ENCODE measurements at places on chromosomes 2 and 18.

- DNase-seq = no peak
These were observed 460.8 kb upstream of the SALL3 start for GRCh38 chr18:78518805-78519204.

- no peak for DNase-seq
These were observed 3.1 kb upstream of the SDC1 start for GRCh38 chr2:20227894-20228505.

DNA sequence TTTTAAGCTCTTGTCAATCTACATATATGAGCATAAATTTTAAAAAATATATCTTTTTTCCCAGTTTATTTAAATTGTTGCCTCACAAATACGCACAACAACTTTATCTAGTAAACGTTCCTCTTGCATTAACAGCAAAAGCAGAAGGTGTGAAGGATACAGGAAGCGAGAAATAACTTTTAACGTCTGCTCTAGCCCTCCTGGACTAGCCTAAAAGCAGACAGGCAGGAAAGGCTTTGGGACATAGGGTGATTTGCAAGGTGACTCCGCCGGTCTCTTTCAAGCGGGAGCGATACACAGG lies 434 bp upstream of the DUSP19 start:
- no peak for DNase-seq

DNA sequence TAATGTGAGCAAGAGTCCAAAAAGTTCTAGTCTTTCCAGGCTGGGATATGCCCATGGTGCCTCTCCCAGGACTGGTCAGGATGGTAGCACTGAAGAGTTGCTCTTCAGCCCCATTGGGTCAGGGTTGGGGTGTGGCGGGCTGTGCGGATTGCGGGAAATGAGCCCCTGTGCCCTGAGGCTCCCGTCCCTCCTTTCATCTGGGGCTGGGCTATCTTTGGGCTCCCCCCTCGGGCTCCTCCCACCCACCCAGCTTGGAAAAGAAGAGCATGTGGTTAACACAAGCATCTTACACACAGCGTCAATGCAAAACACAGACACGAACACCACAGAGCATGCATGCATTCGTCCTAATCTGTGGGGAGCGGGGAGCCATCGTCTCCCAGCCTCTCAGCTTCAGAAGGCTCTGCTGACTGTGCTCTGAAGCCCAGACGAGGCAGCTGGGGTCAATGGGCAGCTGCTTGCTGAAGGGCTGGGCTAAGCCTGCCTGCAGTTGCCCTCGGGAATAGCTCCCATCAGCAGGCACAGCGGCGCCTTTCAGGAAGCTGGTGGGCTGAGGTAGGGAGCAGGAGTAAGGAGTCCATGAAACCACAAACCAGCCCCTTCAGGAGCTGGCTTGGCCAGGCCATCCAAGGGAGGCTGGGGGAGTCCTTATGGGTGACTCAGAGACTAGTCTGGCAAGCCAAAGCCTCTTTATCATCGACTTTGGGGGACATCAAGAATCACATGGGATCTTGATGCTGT lies 112.9 kb downstream of the CLIP4 start:
- DNase-seq = no peak

DNA sequence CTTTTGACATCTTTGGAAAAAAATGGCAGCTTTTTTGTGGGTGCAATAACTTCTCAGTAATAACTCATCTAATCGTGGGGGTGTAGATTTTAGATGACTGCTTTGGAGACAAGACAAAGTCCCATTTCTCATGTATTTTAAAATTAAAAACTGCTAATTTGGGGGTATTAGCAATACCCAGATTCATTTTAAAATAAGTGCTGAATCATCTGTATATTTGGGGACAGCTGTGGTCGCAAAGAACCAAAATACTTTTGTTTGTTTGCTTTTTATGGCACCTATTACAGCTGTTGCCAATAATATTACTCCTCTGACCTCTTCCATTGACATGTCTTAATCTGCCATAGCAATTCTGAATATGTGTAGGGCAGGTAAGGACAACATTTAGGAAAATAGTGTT lies 45.4 kb downstream of the STAT1 start:
- DNase-seq = no peak

DNA sequence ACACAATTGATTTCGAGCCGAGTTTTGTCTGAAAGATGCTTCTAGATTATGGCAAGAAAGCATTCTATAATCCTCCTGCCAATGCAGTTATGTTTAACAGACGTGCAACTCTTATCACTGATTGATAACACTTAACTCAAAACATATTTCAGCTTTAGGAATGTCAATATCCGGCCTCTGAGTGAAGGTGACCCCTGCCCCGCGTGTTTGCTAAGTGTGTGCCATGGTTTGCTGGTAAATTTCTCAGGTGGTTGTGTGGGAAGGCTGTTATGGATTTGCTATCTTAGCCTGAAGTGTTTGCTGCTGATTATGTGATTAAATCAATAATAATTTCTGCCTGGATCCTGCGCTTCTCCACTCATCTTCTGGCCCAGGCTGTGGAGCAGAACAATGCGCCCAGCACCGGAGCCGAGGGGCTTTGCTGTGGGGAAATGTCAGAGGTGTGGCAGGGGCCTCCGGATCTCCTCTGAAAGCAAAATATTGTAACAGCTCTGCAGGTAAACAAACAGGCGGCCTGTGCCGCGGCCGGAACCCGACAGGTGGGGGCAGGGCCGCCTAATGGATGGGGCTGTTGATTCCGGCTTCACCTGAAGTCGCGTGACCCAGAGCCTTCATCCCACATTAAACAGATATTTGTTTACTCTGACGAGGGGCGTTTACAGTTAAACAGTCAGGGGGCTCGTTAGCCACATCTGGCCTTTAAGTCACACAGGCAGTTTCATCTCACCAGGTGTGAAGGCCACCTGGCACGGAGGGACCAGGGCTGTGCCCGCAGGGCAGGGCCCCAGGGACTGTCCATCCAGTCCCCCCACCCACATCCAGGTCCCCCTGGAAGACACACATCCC lies 210.7 kb upstream of the SALL3 start:
- no peak for DNase-seq

DNA sequence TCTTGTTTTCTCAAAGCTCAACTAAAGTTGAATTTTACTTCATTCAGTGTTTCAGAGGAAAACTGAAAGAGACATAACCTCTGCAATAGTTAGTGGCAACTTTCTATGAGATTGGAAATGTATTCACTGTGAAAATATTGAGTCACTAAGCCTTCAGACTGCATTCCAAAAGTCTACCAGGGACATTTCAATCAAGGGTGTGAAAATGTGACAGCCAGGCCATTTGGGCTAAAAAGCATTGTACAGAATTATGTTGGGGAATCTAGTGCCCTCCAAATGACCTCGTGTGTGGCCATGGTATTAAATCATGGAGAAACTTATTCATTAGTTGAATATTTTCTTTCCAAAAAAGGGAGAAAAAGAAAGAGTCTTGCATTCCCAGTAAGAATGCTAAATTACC lies 251.9 kb downstream of the GRB14 start:
- DNase-seq = no peak

DNA sequence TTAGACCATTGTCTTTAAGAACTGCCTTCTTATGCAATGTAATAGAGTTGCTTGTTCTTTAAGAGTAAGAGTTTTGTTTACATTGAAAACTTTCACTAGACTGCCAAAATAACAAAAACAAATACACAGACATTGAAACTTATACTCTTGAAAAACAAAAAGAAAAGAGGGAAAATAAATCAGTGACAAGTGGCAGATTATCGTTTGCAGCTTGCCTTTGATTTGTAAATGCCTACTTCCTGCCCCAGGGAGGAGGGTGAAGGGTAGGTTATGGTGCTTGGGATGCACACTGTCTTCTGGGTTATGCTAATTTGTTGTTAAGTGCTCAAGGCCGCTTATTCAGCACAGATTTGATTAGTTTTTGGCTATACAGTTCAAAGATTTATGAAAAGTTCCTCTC lies 198.7 kb downstream of the TGIF1 start:
- DNase-seq = no peak

- DNase-seq = no peak
These were observed 97.8 kb downstream of the CSRNP3 start for GRCh38 chr2:165567273-165567672.

DNA sequence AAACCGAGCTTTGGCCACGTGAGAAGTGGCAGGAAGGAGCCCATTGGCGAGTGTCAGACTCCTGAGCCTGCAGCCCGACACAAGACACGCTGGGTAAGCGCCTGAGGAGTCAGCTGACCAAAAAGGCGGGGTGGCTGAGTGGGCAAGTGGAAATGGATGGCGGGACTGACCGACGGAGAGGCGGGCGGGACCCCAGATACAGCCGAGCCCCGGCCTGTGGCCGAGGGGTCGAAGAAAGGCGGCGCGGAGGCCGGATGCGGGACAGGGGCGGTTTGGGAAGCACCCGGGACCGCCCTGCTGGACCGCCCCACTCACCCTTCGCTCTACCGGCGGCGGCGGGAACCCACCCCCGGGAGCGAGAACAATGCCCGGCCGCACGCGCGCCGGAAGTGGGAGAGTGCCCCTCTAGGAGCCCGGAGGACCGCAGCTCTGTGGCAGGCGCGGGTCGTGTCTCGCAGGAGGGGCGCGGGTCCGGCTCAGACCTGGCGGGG lies 22.8 kb downstream of the ZSCAN30 start:
- DNase-seq = no peak

GRCh38 chr2:25867396-25868003 lies 10.8 kb downstream of the ASXL2 start:
- no peak for DNase-seq

DNA sequence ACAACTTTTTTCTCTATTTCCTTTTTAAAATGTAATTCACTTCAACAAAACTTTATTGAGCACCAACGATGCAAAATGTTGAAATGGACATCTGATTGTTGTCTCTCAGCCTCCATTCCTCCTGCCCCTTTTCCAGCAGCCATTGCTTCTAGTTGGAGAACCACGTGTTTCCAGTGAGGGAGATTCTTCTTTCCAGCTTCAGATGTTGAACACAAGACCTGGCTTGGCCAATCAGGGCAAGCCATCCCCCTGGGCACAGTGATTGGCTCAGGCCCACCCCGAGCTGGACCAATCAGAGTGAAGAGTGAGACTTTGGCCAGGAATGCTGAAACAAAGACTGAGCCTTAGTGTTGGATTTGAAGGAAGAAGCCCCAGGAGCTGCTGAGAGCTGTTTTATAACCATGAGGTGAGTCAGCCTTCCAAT lies 59.0 kb downstream of the E2F6 start:
- DNase-seq = no peak

DNA sequence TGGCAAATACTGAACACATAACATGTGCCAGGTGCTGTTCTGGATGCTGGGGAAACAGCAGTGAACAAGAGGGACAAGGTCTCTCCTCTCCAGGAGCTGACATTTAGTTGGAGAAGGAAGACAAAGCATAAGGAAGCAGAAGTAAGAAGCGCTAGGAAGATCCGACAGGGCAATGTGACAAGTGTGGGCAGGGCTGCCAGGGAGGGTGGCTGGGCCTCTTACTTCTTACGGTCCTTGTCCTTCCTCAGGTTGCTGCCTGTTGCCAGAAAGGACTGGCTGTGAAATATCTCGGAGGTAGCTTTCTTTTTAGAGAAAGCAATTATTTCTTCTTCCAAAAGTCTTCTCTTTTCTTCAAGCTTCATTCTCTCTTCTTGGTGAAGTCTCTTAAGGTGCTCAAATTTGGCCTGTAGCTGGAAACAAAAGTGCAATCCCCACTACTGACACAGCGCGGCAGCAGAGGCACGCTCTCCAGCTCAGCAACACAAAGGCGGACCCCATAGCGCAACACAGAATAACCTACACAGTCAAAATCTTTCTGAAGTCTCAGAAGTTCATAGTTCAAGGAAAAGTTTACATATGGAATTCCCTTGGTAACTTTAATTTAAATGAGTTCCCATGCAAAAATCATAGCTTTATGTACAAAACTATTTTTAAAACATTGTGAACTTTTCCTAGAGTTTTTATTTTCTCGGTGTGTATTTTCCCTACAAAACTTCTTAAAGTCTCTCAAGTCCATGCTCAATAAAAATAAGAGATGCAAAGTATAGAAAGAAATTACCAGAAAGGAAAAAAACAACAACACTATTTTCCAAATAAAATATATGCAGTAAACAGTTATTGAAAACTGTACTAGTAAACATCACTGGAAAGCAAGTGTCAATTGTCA lies 67.7 kb downstream of the SEPTIN10 start:
- DNase-seq = peak; percentile 6

- no peak for DNase-seq
These were observed 114.7 kb downstream of the CPS1 start for GRCh38 chr2:210671065-210671464.

DNA sequence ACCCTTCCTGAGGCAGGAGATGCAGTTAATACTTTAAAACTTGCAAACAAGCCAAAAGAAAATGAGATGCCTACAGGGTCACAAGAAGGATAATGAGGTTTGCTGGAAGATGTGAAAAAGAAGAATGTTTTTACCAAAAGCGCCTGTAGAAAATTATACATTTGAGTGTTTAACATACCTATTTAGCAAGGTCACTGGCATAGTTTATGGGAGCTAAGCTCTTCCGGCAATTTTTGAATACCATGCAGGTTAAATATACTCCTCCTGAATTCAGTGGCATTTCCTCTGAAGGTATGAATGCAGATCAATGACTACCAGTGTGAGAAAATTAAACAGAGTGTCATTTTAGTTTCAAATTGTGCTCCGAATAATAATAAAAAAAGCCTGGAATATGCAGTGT lies 21.2 kb upstream of the MAP3K20 start:
- no peak for DNase-seq

- no peak for DNase-seq
These were observed 28.6 kb downstream of the PROKR1 start for GRCh38 chr2:68671961-68672360.

GRCh38 chr2:54510916-54511315 lies 54.8 kb downstream of the SPTBN1 start:
- DNase-seq = no peak

DNA sequence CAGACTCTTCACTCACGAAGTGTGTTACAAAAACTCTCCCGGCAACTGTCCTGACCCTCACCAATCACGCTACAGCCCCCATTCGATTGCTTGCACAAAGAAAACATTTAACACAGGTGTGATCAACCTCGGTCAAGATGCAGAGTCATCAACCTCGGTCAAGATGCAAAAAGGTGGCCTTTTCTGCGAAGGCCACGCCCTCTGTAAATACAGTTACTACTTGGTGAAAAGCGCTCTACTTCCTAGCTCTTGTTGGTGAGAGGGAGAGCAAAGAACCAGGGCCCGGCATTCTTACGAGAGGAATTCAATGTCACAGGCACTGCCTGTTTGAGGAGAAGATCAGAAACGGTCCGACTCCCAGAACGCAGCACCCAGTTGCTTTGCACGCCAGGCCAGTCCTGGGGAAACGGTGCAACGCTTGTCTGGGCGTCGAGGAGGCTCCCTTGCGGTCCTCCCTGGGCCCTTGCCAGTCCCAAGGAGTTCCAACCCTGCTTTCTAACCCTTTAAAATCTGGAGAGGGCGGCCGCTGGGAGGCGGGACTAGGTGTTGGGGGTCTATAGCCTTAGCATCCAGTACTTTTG lies 1.9 kb downstream of the PIEZO2 start:
- no peak for DNase-seq

DNA sequence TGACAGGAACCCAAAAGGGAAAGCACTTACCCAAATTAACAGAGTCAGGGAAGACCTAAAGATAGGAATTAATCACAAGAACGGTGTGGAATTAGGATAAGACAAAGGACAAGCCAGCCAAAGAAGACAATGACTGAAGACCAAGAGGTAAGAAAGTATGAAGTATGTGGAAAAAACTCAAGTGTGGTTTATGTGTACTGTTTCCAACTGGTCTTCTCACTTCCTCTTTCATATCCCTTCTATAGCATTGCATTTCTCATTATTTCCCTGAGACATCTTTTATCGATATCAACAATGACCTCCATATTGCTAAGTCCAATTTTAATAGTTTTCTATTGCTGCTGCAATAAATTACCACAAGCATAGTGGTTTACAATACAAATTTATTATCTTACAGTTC lies 313.5 kb upstream of the SLC39A10 start:
- no peak for DNase-seq

GRCh38 chr18:23918395-23919032 lies 96.0 kb upstream of the TTC39C start:
- no peak for DNase-seq
